ENCODE measurements at places on chromosomes 3 and 15. TPM values are rescaled to one million over a fixed set of nuclear protein-coding genes. Genes with fewer than 3 reads are reported as not detected.

The TRIM71 gene
- not detected for total RNA-seq

The GHRL gene
- not detected for total RNA-seq

The FBXW12 gene
- total RNA-seq = not detected

The SCAMP5 gene
- 12.5 TPM for total RNA-seq

The ST3GAL6 gene
- 0.68 TPM for total RNA-seq

The SYNPR gene
- not detected for total RNA-seq

The AGBL1 gene
- total RNA-seq = not detected

The MAP2K1 gene
- 86.6 TPM for total RNA-seq

The CHRD gene
- total RNA-seq = 0.11 TPM

Data from A549 treated with AZD2906 at 1 μM for 4 hours (cell line).